NCI-H2029 treated with DMSO at 0.1 percent for 48 hours (cell line): ENCODE measurements at places on chromosomes 6 and 20.

GRCh38 chr20:46108435-46108841 is 9.7 kb upstream of the CD40 start:
- DNase-seq, result no peak

DNA sequence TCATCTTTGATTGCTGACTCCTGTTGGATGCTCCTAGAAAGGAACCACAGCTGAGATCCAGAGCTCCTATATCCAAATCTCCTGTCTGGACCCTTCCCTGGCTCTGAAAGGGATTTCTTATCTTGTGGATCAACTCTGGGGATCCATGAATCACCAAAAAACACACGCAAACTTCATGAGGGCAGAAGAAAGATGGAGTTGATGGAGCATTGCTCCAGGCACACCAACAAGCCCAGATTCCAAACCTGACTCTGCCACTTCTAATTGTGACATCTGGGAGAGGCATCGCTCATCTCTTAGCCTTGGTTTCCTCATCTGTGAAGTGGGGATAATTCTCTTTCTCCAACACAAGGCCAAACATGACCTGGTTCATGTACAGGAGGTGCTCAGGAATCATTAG is 6.7 kb downstream of the KCNS1 start:
- DNase-seq, result no peak

DNA sequence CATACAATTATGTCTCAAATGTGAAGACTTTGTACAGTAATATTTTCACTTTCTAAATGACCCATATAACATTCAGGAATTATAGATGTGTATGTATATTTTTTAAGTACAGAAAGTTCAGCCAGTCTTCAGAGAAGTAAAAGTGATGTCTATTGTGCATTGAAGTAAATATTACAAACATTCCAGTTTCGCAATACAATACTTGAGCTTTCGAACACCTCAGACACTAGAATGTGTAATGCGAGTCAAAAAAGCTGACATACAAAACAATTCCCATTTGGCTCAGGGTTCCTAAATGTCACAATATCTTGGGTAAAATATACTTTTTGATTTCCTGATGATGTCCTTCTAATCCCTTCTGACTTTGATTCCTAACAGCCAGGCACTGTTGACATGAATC is 101.4 kb downstream of the ZNF217 start:
- DNase-seq, result no peak

DNA sequence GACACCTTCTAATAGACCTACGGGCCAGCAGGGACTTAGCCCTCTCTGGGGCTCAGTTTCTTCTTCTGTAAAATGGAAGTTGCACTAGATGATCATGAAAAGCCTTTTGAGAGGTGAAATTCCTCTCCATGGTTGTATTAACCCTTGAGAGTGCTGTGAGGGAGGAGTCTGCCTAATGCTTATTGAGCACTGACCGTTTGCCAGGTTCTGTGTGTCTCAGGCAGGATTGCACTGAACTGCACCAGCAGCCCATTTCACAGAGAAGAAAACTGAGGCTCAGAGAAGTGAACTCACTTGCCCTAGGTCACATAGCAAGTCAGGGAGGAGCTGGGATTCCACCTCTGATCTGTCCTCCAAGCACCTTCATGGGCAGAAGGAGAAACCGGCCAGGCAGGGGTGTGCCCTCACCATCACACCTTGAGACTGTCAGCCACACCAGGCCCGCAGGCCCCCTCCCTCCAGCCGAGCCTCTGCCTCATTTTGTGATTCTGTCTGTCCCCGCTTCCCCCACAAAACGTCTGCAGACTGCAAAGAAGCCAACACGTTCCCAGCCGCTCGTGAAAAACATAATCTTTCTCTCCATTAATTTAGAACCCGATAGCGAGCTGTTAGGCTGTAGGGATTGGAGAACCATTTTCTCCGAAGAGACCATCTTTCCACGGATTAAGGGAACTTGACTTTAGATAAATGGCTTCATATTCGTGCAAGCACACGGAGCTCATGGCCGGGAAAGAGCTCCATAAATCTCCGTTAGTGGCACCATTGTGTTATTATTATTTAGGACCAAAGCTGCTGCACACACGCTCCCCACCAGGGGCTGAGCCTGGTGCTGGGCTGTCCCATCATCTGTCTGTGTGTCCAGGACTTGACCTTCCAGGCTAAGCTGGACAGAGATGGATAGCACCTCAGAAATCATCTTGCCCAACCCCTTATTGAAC is 46.0 kb downstream of the KIAA1755 start:
- no peak for DNase-seq

DNA sequence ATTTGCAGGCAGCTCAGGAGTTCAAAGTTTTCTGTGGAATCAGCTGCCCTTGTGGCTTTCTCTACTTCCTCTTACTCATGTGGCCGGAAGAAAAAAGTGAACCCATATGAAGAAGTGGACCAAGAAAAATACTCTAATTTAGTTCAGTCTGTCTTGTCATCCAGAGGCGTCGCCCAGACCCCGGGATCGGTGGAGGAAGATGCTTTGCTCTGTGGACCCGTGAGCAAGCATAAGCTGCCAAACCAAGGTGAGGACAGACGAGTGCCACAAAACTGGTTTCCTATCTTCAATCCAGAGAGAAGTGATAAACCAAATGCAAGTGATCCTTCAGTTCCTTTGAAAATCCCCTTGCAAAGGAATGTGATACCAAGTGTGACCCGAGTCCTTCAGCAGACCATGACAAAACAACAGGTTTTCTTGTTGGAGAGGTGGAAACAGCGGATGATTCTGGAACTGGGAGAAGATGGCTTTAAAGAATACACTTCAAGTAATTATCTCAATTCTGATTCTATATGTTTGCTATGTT is 1.1 kb downstream of the MGME1 start:
- no peak for DNase-seq

DNA sequence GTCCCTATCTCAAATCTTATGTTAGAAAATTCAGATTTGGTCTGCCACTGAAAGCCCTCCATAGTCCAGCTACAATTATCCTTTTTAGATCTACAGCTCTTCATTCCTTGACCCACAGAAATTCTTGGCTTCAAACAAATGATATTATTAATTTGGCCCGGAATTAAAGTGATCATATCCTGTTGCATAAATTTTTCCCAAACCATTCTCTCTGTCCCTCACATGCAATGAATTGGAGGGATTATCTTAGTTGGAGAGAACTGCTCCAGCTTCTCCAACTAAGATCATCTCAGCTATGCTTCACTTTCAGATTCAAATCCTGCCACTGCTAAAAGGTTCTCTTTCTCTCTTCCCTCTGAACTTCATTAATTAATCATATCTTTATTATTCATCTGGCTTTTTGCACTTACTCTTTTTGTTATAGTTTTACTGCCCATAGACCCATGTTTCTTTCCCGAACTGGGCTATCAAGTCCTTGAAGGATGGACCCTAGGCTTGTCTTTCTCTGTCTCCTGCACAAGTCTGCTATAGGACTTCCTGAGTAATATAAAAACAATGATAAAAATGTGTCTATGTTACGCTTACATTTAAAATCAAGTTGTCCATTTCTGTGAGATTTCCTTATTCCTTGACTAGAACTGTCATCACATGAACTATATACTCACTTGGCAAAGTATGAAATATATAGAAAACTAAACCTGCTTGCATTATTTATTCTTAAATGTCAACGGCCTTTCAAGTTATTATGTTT is 493.9 kb upstream of the MARCKS start:
- no peak for DNase-seq

GRCh38 chr6:160963651-160964050 is 27.9 kb upstream of the MAP3K4 start:
- no peak for DNase-seq

DNA sequence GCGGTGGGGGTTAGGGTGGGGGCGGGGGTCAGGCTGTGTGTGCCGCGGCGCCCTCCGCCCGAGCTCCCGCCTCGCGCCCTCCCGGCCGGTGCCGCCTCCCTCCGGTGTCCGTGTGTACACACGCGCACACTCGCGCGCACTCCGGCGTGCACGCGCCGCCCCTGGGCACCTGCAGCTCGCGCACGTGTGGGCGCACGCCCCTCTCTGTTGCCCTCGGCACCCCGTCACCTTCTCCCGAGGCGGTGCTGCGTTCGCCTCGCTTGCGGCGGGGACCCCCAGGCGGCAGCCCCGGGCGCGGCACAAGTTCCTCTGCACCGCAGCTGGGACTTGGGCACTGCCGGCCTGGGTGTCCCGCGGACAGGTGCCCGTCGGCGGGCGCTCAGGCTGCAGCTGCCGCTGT is 525 bp downstream of the MACROD2 start:
- DNase-seq, result peak; percentile 16

GRCh38 chr6:124795643-124796463 is 166.4 kb upstream of the RNF217 start:
- DNase-seq, result peak; percentile 58

- DNase-seq, result no peak
Measured at GRCh38 chr6:160293844-160294243, 35.2 kb upstream of the SLC22A2 start.

GRCh38 chr20:42260184-42260583 is 642.0 kb upstream of the CHD6 start:
- no peak for DNase-seq

DNA sequence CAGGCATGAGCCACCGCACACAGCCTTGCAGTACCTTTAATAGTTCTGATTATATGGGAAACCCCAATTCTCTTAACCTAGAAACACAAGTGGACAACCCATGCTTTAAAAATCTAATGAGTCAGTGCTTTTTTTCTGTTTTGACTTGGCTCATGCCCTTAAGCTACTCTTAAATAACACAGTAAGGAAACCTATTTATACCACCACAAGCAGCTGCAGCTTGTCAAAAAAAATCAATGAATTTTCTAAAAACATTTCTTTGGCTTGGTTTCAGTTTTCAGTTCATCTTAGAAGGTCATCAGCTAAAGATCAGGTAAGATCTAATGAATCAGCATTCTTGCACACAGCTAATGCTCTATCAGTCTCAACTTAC is 124.1 kb upstream of the DST start:
- no peak for DNase-seq

GRCh38 chr20:47209982-47210381 is 146.5 kb downstream of the ZMYND8 start:
- no peak for DNase-seq

- no peak for DNase-seq
Measured at GRCh38 chr6:46612645-46613044, 40.0 kb downstream of the CYP39A1 start.

DNA sequence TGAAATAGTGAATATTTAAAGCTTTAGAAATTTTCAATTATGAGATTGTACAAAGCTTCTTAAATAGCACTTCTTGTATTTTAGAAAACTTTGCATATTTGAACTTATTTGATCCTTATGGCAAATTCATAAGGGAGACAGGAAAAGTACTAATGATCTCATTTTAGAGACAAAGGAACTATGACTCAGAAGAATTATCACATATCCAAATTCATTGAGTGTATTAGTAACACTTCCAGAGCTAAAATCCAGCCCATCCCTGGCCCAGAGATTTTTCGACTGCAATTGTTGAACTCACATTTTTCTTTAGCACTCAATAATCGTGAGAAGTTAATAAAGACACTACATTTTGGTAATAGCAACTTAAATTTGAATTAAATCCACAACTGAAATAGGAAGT is 704.3 kb downstream of the EPM2A start:
- DNase-seq, result no peak

DNA sequence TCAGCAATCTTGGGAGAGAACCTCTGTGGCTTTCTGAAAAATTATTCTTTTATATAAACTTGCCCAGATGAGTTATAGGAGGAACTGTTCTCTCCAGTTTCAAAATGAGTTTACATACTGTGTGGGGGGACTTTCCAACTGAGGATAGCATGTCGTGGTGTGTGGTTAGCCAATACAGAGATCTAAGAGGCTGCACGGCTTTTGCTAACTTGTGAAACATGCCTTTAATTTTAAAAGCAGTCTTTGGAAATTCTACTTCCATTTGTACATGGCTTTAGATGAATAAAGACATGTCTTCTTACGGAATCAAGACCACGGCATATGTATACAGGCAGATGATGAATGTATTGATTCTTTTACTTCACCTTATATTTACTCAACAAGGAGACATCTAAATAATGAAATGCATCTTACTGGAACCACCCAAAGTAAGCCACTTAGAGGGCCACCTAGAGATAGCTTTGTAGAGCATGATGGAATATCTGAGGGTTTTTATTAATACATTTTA is 39.8 kb downstream of the HIVEP1 start:
- DNase-seq, result no peak

GRCh38 chr6:156563714-156564113 is 213.5 kb upstream of the ARID1B start:
- DNase-seq, result peak; percentile 92

DNA sequence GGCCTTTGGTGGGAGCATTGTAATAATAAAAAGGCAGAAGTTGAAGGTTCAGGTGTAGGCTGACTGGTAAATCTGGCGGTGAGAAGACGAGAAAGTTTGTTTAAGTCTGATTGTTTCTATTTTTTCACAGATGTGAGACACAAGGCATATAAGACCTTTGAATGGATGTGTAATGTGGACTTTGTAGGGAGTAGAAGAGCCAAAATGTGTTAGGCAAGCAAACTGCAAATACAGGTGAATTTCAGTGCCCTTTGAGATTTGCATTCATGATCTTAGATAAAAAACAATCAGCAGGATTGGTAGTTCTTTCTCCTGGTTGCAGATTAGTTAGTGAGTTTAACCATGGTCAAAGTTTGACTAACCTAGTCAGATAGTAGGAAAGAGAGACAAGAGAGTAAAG is 238.9 kb downstream of the FRK start:
- no peak for DNase-seq

GRCh38 chr6:90183587-90184333 is 112.9 kb downstream of the BACH2 start:
- DNase-seq, result no peak

GRCh38 chr6:79922018-79922417 is 25.3 kb downstream of the ELOVL4 start:
- DNase-seq, result no peak
